ENCODE measurements at places on chromosomes 6 and 20.

GRCh38 chr6:104218116-104218515 is 641.6 kb downstream of the HACE1 start:
- DNase-seq = peak; percentile 9

- DNase-seq = no peak
Measured at GRCh38 chr20:56893226-56893917, 264.3 kb downstream of the TFAP2C start.

GRCh38 chr20:45039475-45039820 is 61.5 kb downstream of the KCNS1 start:
- DNase-seq = no peak

DNA sequence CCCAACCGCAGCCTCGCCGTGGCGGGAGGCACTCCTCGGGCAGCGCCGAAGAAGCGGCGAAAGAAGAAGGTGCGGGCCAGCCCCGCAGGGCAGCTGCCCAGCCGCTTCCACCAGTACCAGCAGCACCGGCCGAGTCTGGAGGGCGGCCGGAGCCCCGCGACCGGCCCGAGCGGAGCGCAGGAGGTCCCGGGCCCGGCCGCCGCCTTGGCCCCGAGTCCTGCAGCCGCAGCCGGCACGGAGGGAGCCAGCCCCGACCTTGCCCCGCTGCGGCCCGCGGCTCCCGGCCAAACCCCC is 525 bp downstream of the PNRC1 start:
- no peak for DNase-seq

GRCh38 chr6:158730541-158730907 is 80.7 kb downstream of the SYTL3 start:
- no peak for DNase-seq

GRCh38 chr20:25058051-25058846 is at the start of gene ACSS1:
TSS of gene ACSS1 (minus strand) at chr20:25058139. CDS start at chr20:25058102, 37 bp downstream.
- DNase-seq = no peak

DNA sequence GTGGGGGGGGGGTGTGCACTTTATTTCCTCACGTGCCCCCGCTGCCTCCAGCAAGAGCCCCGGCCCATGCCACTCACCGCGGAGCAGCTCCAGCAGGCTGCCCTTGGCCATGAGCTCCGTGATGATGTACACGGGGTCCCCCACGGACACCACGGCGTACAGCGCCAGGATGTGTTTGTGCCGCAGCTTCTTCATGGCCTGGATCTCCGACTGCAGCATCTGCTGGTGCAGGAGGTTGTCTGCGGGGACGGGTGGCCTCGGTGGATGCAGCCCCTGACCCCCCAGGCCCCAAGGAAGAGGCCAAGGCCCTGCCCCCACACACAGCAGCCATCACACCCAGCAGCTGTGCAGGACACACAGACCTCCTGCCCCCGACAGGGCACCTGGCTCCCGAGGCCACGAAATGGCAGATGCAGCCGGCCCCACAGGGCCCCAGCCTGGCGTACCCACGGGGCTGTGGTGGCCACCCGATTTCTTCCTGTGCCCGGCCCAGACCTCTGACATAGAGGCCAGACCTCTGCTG is 4.7 kb downstream of the PTK6 start:
- DNase-seq = no peak

- no peak for DNase-seq
Measured at GRCh38 chr6:85714893-85715530, 72.3 kb upstream of the SYNCRIP start.

DNA sequence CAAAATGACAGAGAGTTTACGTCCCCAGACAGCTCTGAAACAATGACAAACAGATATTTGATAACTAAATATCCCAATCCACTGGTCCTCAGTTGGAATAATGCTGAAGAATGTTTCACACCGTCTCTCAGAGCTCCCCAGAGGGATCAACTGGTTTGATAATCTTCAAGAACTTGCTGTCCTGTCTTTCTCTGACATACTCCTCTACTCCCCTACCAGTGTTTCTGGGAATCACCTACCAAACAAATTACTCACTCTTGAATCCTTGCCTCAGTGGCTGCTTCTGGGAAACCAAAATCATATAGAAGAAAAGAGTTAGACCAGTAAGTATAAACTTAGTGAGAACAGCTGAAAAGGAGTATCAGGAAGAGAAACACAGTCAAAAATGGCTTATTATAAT is 469.7 kb upstream of the JAG1 start:
- DNase-seq = no peak
